ENCODE measurements at places on chromosomes 2 and 18.
A peak's percentile ranks its signal among the peaks of the same experiment; 100 is the strongest.

GRCh38 chr2:71611781-71612527 is 158.6 kb downstream of the DYSF start:
- DNase-seq, result no peak

DNA sequence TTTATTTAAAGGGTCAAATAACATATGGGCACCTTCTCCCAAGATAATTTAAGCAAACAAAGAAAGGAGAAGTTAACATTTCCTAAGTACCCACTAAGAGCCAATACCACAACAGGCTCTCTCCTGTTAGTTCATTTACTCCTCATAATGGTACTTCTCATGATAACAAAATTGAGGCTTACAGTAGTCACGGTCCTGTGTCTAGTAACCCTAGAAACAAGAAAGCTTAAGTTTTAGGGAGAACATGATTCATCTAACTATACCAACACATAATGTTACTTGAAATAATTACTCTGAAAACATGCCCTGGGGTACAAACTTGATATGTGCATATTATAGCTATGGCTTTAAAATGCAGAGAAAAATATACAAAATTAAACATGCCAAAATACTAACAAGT is 19.8 kb downstream of the IWS1 start:
- no peak for DNase-seq

DNA sequence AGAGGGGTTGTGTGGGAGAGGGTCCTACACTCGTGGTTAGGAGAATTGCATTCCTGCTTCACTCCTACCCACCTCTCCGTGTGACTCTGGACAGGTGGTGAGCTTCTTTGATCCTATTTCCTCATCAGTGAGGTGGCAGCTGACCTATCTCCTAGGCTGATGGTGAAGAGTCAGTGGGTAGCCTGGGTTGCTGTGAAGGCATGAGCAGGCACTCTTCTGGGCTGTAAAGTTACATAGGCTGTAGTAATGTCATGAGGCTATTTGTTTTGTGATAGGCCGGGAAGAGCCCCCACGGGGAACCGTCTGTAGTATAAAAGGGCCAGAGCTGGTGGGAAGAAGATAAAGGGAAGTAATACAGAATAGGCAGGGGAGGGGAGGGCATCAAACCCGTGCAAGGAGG is 83.8 kb downstream of the TMEM247 start:
- no peak for DNase-seq

DNA sequence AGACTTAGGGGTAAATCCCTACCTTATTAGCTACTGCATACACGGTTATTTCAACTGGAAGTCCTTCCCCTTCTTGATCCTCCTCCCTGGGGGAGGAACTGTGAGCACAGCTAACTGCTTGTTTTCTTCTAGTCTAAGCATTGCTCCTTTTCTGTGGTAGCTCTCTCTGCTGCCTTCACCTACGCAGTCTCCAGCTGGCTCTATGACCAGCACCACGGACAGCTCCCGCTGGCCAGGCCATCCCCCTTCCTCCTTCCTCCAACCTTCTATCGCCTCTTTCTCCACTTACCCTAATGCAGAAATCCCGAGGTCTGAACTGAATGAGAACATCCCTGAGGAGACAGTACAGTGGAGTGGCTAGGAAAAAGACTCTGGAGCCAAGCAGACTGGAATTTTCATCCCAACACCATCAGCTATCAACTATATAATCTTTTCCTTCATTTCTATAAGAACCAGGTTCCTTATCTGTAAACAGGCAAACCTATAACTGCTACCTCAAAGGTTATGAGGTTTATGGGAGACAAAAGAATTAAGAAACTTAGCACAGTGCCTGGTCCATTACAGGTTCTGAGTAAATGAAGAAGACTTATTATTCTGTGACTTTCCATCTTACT is 4.7 kb upstream of the CFAP65 start:
- DNase-seq, result no peak

GRCh38 chr2:73730810-73731209 is 6.3 kb downstream of the TPRKB start:
- DNase-seq, result no peak

DNA sequence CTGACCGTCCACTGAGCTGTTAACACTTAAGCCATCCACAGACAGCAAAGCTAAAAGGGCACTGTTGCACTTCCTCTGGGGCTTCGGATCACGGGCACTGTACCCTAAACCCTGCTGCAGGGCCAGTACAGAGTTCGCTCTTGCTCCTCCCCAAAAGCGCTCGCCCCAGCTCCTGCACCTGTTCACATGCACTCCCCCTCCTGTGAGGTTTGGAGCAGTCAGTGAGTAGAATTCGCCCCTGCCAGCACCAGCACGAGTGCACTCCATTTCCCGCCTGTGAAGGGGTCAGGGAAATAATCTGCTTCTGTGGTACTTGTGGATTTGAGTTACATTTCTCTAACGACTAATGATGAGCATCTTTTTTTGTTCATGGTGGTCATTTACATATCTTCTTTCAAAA is 158.8 kb downstream of the PTPRM start:
- no peak for DNase-seq

DNA sequence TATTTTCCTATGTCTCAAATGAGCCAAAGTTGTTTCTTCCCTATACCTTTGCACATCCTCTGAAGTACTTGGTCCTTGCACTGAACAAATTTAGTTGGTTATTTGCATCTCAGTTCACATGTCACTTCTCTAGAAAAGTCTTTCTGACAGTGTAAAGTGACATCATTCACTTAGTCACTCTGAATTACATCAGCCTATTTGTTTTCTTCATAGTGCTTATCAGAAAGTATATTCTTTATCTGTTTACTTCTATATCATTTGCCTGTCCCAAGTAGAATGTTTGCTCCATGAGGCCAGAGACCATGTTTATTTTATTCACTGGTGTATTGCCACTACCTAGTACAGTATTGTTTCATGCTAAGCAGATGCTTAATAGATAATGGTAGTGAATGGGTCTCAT is 173.7 kb downstream of the HNMT start:
- DNase-seq, result no peak

DNA sequence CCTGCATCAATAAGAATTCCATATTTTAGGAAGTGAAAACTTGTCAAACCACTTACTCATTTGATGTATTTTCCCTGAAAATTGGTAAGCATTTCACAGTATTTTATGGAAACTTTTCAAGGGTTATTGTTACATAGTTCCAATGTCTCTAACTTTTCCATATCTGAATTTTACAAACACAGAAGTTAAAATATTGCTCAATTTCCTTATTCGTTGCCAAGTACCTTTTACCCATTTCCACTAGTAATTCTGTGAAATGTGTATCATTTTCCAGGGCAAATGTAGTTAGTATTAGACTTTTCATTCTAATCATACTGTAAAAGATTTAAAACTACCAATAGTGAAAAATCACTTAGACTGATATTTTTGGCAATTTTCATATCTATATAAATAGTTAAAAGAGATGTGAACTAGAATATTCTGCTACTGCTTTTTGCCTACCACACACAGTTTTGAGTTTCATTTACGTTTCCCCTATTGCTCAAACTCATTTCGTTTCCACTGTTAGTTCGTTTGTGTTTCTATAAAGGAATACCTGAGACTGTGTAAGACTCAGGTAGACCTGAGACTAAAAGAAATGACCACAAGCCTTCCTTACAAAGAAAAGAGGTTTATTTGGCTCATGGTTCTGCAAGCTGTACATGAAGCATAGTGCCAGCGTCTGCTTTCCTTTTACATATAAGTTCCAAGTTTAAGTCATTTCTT is 86.3 kb downstream of the PMS1 start:
- DNase-seq, result no peak

- no peak for DNase-seq
Measured at GRCh38 chr2:86056590-86057331, 48.9 kb downstream of the POLR1A start.

GRCh38 chr2:176569574-176569973 is 300.3 kb downstream of the MTX2 start:
- DNase-seq, result no peak

- no peak for DNase-seq
Measured at GRCh38 chr2:148493822-148494563, 150.6 kb upstream of the EPC2 start.

- DNase-seq, result no peak
Measured at GRCh38 chr2:167749016-167749415, 498.4 kb downstream of the STK39 start.

GRCh38 chr2:50694798-50695197 is 337.1 kb downstream of the NRXN1 start:
- DNase-seq, result no peak

DNA sequence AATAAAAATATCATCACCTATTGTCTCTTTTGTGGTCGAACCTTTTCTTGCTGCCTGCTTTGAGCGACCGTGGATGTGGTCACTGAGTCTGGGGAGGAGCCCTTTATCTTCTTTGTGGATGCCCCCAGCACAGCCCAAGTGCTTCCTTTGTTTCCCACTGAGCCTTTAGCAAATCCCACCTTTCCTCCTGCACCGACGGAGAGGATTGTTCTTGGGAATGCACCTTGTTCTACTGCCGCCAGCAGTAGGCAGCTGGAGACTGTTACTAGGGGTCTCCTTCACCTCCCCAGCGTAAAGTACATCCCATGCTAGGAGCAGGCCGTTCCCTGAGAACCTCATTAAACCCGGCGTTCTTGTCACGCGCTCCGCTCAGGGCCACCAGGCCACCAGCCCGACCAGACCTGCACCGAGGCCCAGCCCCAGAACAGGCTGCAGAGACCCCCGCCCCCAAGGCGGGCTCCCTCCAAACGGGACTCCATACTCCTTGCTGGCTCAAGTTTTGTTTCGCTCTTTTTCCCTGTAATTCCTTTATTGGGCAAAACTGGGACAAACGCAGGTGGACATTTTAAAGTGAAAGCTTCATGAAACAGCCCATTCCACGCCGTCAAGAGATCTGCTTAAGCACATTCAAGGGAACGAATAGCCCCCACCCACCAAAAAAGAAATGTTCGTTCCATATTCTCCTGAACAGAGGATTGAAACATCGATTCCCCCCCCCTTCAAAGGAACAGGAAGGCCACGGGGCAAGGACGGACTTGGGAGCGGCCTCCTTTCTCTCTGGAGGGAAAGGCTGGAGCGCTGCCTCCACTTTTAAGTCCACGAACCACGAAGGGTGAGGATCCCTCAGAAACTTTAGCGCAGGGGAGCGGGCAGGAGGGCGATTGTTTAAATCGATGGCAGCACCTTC is 1.1 kb upstream of the MAT2A start:
- no peak for DNase-seq

DNA sequence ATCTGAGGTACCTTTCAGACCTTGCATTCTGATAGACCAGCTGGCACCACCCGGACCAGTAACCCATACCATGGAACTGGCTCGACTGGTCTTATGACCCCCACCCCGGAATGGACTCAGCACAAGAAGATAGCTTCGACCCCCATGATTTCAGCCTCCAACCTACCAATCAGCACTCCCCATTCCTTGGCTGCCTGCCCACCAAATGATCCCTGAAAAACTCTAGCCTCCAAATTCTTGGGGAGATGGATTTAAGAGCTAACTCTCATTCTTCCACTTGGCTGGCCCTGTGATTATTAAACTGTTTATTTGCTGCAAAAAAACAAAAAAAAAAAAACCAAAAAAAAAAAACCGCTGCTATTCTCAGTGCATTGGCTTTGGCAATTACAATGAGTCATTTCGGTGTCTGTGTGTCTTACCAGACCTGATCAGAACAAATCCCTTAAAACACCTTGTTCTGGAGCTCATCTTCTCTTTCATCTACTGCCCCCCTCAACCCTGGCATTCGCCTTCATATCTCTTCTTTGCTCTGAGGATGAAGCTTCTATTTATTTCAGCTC is 60.1 kb upstream of the KIF5C start:
- no peak for DNase-seq

DNA sequence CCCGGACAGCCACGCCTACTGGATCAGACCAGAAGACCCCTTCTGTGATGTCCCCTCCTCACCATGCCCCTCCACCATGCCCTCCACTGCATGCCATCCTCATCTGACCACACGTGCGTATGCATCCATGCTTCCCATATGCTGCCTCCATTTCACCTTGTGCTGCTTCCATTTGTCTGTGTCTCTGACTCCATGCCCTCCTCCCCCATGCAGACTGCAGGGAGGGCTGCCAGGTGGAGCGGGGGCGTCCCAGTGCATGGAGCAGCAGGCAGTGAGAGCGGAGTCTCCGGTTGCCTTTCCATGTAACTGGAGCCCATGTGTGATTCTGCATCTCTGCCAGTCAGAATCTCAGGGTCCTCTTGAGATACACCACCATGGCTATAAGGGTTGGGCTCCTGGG is 52.6 kb downstream of the COA5 start:
- DNase-seq, result no peak

DNA sequence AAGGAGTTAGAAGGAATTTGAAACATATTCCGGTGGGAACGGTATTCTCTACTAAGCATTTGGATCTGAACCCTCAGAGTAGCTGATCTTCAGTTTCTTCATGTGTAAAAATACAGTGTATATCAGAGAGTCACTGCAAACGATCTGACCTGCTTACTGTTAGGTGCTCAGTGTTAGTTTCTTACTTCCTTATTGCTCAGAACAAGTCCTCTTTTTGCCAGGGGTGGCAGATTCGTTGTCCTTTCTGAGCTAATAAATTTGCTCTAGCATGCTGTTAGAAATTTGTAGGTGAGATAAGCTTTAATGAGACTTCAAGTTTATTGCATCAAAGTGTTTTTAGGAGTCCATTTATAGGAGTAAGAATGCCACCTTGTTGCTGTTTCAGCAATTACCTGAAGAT is 15.8 kb downstream of the PLEKHA3 start:
- DNase-seq, result no peak

DNA sequence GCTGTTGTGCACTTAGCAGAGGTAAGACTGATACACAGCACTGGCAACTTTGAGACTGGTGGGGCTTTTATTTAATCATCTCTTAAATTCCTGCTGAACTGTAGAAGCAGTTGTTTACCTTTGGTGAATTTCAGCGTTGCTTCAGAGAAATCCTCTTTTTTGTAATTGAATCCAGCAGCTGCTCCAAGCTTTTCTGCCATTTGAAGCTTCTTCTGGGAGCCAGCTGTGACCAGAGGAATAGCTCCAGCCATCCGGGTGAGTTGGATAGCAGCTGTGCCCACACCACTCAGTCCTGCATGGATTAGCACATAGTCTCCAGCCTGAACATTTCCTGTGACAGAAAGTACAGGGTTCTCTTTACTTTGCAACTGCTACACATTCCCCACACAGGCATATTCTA is 3.9 kb downstream of the TP53I3 start:
- peak; percentile 52 for DNase-seq

GRCh38 chr18:1522249-1522615 is 617.6 kb downstream of the ADCYAP1 start:
- no peak for DNase-seq

- DNase-seq, result peak; percentile 51
Measured at GRCh38 chr2:231680285-231680991, 27.9 kb upstream of the PTMA start.

DNA sequence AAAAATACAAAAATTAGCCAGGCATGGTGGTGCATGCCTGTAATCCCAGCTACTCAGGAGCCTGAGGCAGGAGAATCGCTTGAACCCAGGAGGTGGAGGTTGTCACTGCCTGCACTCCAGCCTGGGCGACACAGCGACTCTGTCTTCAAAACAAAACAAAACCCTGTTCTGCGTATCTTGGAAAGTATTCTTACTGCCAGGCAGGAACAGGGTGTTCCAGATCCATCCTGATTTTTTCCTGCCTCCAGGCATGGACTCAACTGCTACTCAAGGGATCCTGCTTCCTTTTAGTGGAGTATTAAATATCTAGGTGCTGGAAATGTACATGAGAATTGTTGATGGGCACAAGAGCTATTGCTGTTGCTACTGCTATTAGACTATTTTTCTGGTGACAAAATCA is 12.3 kb downstream of the HSPD1 start:
- DNase-seq, result no peak
